ENCODE measurements at places on chromosomes 7 and 10.
A peak's percentile ranks its signal among the peaks of the same experiment; 100 is the strongest.

GRCh38 chr10:51640120-51640819 is 59.1 kb downstream of the CSTF2T start:
- DNase-seq = no peak

DNA sequence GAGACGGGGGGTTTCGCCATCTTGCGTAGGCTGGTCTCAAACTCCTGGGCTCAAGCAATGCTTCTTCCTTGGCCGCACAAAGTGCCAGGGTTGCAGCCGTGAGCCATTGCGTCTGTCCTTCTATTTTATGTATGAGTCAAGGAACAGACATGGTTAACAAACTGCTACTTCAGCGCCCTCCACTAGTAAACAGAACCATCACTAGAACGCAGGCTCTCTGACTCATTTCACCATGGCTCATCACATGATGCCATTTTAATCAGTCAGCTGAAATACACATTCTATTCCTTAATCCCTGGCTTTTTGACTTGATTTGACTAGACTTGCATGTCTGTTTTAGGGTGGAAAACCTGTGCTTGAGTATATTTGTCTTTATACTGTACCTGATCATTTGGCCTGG is 41.3 kb downstream of the CELF2 start:
- no peak for DNase-seq

GRCh38 chr10:28533186-28533564 is 257 bp downstream of the WAC start:
- DNase-seq = no peak

DNA sequence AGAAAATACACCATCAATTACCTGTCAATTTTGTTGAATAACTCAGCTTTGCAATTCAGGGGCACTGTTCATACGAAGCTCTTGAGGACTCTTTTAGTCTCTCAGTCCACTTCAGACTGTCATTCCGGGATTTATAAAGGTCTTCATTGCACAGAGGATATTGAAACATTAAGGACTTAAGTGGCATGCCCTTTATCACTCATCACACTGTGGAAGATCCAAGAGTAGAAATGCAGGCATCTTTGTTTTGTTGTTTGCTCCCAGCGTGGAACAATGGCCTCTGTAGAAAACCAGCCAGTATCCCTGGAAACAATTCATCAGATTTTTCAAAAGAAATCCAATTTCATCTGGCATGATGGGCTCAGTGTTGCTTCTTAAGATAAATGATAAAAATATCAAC is 66.3 kb upstream of the LRGUK start:
- no peak for DNase-seq

DNA sequence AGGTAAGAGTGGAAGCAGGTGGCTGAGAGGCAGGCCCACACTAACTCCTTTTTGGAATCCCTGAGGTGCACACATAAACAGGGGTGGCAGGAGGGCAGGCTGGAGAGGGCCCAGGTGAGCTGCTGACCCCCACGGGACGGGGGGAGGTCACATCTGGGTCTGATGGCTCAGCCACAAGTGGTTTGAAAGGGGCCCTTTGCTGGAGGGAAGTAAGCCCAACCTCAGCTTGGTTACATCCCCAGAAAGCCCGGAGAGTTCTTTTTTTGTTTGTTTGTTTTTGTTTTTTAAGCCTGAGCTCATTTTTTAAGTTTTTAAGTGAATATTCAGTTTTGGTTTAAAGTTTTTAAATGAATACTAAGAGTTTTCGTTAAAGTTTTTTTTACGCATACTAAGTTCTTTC is 72.8 kb upstream of the CUX1 start:
- no peak for DNase-seq

- no peak for DNase-seq
These were observed 12.6 kb downstream of the CYP26A1 start for GRCh38 chr10:93086289-93086688.

GRCh38 chr7:123754271-123754871 is 5.6 kb upstream of the WASL start:
- DNase-seq = no peak

DNA sequence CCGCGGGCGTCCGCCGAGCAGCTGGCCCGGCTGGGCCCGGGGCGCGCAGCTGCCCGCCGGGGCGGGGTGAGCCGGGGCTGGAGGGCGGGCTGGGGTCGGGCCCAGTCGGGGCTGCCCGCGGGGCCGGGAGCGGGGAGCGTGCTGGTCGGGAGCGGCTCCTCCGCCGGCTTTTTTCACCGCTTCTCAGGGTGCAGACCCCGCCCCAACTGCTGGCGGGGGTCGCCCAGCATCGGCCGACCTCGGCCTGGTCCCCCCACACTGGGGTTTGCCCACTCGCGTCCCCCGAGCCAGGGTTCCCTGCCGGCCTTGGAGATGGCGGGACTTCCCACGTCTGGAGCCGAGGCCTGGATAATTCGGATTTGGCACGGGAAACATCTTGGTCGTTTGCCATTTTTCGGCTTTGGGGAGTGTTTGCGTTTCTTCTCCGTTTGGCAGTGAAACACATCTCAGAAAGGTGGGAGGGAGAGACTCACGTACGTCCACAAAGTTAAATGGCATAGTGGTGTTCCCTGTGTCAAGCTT is 432 bp downstream of the TMEM248 start:
- DNase-seq = peak; percentile 49

DNA sequence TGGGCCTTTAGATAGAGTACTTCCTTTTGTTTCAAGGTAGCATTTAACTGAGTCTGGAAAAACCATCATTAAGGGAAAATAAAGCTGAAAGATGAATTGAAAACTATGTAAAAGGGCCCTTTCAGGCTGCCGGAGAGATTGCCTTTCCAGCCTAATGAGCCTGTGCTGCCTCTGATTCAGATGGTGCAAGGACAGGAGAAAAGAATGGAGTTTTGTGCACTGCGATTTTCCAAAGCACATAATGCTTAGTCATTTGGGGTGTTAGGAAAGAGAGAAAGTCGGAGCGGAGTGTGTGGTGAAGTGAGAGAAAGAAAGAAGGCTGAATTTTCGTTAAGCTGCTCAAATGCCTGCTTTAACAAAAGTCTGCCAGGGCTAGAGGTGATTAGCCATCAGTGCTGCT is 259.7 kb downstream of the PAXIP1 start:
- no peak for DNase-seq

GRCh38 chr10:34001087-34001580 is 666.7 kb upstream of the NRP1 start:
- DNase-seq = no peak

GRCh38 chr7:110646804-110647203 is 444.1 kb upstream of the LRRN3 start:
- DNase-seq = no peak

- DNase-seq = no peak
These were observed 39.2 kb upstream of the SDHAF3 start for GRCh38 chr7:97078023-97078969.

- no peak for DNase-seq
These were observed 3.3 kb upstream of the THSD7A start for GRCh38 chr7:11835260-11835659.

DNA sequence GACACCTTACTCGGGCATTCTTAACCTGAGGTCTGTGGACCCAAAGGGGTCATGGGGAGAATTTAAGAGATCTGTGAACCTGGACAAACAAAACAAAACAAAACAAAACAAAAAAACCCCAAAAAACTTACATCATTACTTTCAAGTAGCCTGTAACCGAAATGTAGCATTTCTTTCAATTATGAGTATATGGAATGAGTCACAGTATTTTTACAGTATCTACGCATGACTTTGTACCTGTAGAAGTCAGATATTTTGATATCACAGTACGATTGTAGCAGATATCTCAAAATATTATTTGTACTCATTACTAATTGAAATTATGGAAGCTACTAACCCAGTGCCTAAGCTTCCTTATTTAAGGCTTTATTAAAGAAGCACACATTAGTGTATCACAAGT is 210.2 kb downstream of the JAZF1 start:
- DNase-seq = no peak

- DNase-seq = peak; percentile 59
These were observed 48.5 kb upstream of the SLC29A3 start for GRCh38 chr10:71270301-71271220.

- DNase-seq = no peak
These were observed 40.0 kb downstream of the TNKS2 start for GRCh38 chr10:91838199-91838598.

DNA sequence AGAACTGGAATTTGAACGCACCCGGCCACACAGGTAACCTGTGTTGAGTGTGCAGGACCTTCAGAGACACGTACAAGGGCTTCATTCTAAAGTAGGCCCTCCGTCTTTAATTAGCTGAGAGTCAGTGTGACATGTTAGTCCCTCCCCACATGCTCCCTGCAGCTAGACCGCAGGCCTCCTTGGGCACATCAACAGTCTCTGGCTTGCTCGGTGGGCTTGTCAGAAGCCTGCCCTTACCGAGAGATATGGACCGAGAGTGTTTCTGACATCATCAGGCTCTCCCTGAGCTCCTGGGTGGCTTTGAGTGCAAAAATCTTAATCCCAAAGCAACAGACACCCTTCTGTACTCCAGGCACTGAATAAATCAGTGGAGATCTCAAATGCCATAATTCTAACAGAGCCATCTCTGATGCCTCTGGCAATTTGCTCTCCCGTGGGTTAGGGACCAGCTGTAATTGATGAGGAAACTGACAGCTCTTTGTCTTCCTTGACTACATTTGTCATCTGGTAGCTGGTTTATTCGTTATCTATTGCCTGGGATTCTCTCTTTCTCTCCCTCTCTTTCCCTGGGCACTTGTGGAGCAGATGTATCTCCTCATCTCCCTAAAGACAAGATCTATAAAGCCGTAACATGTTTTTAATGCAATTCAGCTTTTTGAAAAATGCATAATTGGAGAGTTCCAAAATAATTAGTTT is 850.6 kb downstream of the TYW1 start:
- no peak for DNase-seq

GRCh38 chr7:98866351-98866750 is 3.5 kb downstream of the TMEM130 start:
- DNase-seq = no peak

DNA sequence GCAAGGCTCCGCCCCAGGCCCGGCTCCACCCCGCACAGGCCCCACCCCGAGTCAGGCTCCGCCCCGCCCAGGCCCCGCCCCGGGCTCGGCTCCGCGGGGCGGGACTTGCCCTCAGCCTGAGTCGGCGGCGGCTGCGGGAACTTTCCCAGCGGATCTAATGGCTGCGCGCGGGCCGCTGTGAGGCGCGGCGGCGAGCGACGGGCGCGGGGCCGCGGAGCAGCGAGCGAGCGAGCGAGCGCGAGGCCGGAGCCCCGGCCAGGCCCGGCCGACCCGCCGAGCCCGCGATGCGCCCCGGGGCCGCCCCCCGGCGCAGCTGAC is at the start of gene INPP5A:
TSS of gene INPP5A (plus strand) at position 104 of the 318 bp plus-strand sequence. CDS start 310 bp downstream, outside the sequence.
- DNase-seq = no peak

DNA sequence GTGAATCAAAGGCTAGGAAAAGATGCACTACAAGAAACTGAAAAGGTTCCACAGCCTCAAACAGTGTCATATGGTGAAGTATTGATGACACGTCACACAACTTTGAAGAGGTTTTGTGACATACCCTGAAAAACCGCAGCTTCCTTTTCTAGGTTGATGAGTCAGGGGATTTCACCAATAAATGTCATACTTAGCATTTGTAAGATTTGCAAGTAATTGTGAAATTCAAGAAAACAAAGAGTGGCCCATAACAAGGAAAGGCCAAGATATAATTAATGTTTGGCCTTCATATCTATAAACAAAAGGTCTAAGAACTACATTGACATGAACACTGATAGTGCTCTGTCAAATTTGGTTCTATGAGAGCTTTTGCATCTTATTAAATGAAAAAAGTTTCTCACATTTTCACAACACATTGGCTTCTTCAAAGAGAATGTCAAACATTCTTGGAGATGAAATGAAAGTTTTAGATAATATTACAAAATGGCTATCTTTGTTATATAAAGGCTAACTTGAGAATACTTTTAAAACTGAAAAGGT is 62.0 kb upstream of the NAMPT start:
- DNase-seq = no peak

Measured in Right ventricle myocardium superior (tissue), 1 donor.